GOT3 (cell line): ENCODE measurements at places on chromosomes 6 and 20.

GRCh38 chr20:4549711-4550259 is 171.9 kb upstream of the PRND start:
- DNase-seq = no peak

DNA sequence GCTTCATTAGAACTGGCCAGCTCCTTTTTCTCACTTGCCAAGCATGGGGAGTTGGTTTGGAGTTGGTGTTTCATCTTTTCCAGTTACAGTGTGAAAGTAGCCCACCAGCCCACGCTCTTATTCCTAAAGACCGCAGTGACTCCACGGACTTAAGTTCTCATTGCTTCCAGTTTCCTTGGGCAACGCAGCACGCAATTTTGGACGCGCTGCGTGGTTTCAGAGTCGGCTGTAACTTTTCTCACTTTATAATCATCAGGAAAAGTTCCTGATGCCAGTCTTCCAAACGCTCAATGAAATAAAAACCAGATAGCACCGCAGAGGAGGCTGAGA is 381 bp upstream of the PEX7 start:
- no peak for DNase-seq

GRCh38 chr20:7195704-7196103 is 428.2 kb downstream of the BMP2 start:
- DNase-seq = peak; percentile 59

DNA sequence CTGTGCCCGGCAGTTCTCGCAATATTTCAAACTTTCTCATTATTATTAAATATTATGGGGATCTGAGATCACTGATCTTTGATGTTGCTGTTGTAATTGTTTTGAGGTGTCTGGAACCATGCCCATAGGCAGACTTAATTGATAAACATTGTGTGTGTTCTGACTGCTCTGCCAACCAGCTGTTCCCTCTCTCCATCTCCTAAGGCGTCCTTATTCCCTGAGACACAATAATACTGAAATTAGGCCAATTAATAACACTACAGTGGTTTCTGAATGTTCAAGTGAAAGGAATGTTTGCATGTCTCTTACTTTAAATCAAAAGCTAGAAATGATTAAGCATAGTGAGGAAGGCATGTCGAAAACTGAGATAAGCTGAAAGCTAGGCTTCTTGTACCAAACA is 7.6 kb downstream of the MAPK14 start:
- DNase-seq = no peak

GRCh38 chr6:21444711-21445260 is 148.8 kb upstream of the SOX4 start:
- no peak for DNase-seq

DNA sequence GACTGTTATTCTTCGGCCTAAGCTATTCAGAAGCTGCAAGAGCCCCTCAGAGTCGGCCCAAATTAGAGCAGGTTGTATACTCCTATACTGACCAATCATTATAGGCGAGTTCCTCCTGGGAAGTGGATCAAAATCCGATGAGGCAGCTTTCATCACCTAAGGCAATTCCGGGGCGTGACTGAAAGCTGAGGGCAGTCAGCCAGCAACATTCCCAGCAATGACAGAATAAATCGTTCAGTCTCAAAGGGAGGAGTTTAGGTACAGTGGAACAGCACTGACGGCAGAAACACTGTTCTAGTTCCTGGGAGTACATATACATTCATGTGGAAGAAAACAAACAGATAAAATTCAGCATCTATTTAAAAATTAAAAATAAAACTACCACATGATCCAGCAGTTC is 10.8 kb downstream of the HLA-DQB2 start:
- DNase-seq = no peak

DNA sequence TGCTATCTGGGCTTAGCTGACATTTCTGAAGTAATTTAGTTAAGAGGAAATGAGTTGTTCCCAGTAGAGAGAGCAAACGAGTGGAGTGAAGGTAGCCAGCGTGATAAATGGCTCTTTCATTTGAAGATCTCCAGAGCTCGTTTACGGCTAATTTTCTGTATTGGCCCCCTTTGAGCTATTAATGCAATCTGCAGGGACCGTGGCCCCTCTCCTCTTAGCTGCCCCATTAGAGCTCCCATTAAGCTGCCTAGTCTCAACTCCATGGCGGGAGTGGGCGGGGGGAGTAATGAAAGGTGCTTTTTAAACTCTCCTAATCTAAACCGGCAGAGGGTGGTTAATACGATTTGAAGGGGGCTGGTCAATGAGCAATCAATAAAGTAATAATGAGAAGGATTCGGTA is 12.5 kb downstream of the TFAP2B start:
- DNase-seq = no peak

DNA sequence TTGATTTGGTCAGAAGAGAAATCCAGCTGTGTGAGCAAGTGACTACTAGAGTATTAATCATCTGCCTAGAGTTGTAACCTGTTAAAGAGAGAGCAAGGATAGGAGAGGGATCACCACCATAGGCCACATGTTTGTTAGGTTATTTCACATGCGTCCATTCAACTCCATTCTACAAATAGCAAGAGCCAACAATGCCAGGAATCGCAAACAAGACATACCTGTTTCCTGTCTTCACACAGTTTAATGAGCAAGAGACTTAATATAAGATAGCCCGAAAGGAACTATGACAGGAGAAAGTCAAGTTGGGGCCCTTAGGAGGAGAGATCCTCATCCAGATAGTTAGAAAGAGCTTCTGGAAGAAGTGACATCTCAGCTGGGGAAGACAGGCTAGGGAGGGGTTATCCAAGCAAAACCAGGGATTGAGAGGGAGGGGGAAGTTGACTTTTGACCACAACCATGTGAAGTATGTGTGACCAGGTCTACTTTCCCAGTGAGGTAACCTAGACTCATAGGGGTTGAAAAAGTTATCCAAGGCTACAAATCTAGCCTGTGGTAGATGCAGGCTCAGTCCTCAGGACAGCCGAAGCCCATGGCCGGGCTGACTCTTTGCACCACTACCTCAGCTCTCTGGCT is 147.4 kb downstream of the ALDH8A1 start:
- no peak for DNase-seq

DNA sequence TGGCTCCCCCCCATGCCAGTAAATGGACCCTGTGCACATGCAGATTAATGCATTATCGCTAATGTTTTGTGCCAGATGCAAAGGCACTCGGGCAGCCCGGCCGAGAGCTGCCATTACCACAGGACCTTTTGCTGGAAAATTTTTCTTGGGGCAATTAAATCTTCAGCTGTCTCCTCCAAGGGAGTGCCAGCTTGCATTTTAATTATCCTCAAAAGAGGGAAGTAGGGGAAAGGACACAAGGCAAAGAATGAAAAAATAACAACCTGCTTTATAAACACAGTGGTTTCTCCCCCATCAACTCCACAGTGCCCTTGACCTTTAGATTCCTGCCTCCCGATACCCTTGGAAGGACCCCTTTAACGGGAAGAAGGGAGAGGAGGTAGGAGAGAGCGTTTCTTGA is 48.2 kb downstream of the PDYN start:
- DNase-seq = no peak

GRCh38 chr6:6357032-6357431 is 36.6 kb upstream of the F13A1 start:
- no peak for DNase-seq

GRCh38 chr20:13772529-13772928 is 12.2 kb downstream of the ESF1 start:
- no peak for DNase-seq

DNA sequence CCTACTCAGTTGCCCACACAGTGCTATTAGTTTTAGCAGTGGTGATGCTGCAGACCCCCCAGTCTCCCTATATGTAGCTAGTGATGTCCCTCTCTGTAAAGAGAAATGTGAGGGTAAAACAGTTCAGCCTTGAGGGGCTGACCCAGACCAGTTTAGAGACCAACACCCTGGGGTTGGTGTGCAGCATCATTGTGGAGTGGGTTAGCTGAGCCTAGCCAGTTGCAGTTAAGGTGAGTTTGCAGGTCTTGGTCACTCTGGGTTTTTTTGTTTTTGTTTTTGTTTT is 401 bp upstream of the B3GALT4 start:
- no peak for DNase-seq

GRCh38 chr6:66772800-66773199 is 1065.8 kb upstream of the EYS start:
- DNase-seq = no peak

- no peak for DNase-seq
These were observed 13.3 kb downstream of the DNMT3B start for GRCh38 chr20:32775336-32775991.

DNA sequence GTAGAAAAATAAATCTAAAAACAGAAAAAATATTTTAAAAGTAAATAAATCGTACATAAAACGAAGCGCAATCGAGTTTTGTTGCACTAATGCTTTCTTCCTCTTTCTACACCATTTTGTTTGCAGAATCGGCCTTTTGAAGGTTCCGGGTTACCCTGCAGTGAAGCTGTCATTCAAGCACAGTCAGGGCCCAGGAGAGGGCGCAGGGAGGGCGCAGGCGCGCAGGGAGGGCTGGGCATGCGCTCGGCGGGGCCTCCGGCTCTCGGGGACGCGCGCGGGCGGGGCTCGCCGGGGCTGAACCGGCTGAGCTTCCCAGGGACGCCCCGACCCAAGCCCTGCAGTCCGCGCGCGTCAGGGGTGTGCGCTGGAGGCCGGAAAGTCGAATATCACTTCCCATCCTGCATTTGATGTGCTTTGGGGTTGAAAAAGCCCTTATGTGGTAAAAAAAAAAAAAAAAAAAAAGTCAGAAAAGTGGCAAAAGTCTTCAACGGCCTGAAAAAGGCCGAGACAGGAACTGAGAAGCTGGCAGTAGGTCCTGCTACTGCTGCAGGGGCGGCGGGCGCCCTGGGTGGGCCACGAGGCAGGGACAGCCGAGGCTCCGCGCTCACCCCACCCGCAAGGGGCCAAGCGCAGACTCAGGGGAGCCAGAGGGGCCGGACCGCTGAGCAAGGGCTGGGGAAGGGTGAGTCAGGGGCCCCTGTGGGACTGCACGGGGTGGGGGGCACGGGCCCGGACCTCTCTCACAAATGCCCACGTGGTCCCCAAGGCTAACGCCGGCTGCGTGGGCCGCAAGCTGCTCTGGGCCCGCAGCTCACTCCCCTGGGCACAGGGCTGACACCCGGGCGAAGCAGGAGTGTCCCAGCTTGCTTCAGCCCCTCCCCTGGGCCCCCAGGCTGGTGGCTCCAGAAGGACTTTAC is 40.5 kb downstream of the THBS2 start:
- peak; percentile 34 for DNase-seq

GRCh38 chr6:47032974-47033765 is 9.0 kb downstream of the ADGRF1 start:
- no peak for DNase-seq

DNA sequence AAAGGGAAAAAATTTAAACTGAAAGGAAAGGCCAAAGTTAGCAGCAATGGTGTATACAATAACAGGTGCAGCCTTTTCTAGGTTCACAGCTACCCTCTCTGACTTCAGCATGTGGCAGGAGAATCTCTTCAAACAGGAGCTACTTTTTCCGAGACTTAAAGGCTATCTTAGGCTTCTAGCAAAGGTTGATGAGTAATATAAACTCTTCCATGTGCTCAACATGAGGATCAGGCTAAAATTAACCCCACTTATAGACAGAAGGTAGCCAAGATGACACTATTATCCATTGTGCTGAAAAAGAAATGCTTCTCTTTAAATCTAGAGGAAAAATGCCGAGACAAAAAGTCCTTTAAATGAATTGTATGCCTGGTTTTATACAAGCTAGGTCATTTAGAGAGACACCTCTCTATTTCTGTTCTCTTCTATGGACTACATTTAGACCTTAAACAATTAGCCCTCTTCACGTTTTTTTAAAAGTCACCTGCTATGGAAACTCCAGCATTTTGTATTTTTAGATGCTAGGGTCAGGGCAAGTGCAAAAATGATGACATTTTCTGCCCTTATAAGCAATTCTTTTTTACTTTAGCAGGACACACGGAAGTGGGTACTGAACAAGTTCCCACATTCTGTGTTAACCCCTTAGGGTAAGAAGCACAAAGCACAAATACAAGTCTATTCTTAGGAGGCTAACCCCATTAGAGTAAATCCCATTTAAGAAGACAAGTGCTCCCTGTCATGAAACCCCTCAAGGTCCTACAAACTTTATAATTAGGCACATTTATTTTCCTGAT is 216.8 kb upstream of the CITED2 start:
- DNase-seq = no peak

GRCh38 chr6:137033828-137034227 is 10.9 kb downstream of the IL20RA start:
- no peak for DNase-seq
